H1 (cell line): ENCODE measurements at places on chromosomes 5 and 9. TPM values are rescaled to one million over a fixed set of nuclear protein-coding genes. Genes with fewer than 3 reads are reported as not detected.

DNA sequence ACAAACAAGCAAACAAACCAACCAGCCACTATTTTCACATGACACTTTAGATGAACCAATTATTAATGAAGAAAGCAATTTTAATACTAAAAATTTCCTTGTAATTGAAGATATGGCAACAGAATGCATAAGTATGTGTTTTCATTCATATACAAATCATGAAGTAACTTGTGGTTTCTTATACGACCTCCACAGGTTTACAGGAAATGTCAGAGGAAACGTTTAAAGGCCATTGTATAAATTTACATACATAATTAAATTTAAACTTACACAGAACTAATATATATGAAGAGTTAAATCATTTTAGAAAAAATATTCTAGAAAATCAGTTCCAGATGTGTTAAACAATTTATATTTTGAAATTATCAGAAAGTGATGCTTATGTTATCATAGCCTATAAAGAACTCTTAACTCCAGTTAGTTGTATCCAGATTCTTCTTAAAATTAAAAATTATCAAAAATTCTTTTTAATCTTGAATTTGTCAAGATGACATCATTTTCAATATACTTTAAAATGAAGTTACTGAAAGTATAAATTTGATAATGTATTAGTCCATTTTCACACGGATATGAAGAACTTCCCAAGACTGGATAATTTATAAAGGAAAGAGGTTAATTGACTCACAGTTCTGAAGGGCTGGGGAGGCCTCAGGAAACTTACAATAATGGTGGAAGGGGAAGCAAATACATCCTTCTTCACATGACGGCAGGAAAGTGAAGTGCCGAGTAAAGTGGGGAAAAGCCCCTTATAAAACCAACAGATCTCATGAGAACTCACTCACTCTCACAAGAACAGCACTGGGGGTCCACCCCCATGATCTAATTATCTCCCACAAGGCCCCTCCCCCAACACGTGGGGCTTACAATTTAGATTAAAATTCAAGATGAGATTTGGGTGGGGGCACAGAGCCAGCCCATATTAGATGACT lies 192.0 kb downstream of the PIK3R1 start:
- no peak for DNase-seq

GRCh38 chr5:174877987-174878386 lies 153.6 kb downstream of the MSX2 start:
- no peak for DNase-seq

DNA sequence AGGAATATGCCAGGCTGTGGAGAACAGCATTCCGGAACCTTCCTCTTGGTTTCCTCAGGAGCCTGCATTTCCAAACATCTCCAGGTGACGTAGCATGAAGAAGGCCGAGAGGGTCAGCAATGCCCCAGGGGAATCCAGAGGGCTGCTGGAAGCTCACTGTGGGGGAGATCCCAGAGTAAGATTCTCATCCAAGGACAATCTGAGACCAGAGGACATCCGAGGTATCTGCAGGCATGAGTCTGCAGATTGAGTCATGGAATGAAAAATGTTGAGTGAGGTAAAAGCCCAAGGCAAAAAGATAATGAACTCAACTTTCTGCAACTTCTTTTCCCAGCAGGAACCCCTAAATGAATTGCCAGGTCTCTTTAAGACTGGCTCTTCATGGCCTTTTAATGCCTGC lies 73.5 kb downstream of the KIF4B start:
- no peak for DNase-seq

- DNase-seq: no peak
Measured at GRCh38 chr5:51024263-51024662, 357.8 kb downstream of the PARP8 start.

Gene PCDH12
- 0.17 and 0.21 TPM in 2 replicates for total RNA-seq

- DNase-seq: no peak
Measured at GRCh38 chr5:74152625-74153254, 487.8 kb downstream of the ENC1 start.

DNA sequence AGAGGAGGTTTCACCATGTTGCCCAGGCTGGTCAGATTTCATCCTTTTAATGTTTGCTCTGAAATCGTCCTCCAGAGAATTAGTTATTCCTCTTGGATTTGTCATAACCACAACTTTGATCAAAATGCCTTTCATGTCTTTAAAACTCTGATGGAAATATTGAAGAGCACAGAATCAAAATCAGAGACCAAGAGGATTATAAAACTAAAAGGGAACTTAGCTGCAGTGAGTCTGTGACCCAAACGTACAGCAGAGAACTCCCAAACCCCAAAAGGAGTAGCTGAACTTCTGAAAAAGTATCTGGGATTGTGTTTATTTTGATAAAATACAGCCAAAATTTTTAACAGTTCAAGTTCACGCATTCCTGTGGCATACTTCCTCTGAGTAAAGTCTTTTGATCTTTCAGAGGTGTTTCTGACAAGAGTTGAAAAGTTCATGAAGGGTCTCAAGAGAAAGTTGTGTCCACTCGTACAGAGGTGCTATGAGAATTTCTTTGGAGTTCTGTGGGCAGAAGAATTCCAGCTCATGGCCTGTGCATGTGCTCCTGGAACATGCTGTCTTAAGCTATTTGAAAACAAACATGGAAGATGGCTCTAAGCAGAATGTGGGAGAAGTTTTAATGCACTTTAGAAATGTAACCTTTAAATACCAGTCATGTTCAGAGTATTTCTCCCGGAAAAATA lies 124.0 kb downstream of the ESM1 start:
- DNase-seq: no peak

DNA sequence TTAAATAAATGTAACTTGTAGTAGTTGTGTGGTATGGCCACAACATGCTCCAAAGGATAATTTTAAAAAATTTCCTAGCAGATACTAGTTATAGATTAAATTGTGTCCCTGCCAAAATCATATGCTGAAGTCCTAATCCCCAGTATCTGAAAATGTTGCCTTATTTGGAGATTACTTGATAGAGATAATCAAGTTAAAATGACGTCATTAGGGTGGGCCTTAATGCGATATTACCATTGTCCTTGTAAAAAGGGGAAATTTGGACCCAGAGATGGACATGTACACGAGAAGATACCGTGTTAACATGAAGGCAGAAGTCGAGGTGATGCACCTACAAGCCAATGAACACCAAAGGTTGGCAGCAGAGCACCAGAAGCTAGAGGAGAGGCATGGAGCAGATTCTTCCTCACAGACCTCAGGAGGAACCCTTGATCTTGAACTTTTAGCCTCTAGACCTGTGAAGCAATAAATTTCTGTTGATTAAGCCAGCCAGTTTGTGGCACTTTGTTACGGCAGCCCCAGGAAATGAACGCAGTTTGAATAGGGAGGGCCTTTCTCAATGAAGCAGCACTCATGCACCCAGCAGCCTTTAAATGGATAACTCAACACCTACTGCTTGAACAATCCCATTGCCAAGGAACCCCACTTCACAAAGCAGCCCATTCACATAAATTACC lies 148.9 kb downstream of the ARHGAP26 start:
- DNase-seq: no peak

DNA sequence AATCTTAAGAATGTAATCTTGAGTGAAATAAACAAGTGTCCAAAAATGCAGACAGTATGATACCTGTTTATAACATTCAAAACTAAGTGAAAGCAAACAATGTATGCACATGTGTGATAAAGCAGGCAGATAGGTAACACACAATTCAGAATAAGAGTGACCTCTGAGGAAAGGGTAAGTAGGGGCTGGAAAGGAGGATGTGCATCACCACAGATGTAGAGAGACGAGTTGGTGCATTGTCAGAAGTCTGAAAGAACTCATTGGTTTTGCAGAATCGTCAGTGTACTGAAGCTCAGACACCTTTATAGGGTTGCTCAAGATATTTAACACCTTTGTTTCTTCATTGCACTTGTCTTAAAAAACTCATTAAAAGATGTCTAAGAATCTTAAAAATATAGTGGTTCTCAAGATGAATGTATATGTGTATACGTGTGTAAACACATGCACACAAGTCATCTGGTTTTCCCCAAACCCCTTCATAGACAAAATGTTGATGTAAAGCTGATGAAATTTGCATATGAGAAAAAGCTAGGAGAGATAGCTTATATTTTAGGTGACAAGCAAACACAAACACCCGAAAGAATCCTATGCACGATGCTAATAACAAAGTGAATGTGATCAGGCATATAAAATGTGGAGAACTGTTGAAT lies 197.6 kb upstream of the MEF2C start:
- DNase-seq: no peak

DNA sequence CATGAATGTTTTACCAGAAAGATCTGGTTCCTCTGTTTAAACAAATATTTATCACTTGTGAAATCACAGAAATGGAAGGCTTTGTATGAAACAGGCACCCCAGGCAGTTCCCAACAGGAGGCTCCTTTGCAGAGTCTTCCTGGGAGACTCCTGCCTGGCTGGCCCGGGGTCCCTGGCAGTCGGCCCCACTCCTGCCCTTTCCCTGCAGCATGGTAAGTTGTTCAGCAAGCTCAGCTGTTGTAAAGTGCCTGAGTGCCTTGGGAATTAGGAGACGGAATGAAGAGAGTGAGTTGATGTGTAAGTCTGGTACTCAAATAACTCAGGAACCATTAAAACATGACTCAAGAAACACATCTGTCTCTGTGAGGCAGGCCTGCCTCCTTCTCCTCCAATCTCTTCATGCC lies 17.5 kb upstream of the LHFPL2 start:
- no peak for DNase-seq

- DNase-seq: no peak
Measured at GRCh38 chr5:61673007-61673735, 341.1 kb downstream of the ZSWIM6 start.

Gene C1QTNF3
- total RNA-seq: 0.82 and 1.0 TPM in 2 replicates

GRCh38 chr9:116156621-116157314 lies 3.2 kb downstream of the PAPPA start:
- DNase-seq: peak; percentile 67

Gene GFI1B
- total RNA-seq: 0.09 and 0.71 TPM in 2 replicates

- DNase-seq: no peak
Measured at GRCh38 chr5:64532212-64532611, 26.4 kb downstream of the RGS7BP start.

Gene FOXE1
- total RNA-seq: not detected in 2 replicates

GRCh38 chr5:80934751-80935150 lies 25.4 kb upstream of the RASGRF2 start:
- DNase-seq: no peak

- no peak for DNase-seq
Measured at GRCh38 chr9:120391691-120392090, 188.3 kb downstream of the CDK5RAP2 start.

Gene SYK
- 4.4 and 5.6 TPM in 2 replicates for total RNA-seq

DNA sequence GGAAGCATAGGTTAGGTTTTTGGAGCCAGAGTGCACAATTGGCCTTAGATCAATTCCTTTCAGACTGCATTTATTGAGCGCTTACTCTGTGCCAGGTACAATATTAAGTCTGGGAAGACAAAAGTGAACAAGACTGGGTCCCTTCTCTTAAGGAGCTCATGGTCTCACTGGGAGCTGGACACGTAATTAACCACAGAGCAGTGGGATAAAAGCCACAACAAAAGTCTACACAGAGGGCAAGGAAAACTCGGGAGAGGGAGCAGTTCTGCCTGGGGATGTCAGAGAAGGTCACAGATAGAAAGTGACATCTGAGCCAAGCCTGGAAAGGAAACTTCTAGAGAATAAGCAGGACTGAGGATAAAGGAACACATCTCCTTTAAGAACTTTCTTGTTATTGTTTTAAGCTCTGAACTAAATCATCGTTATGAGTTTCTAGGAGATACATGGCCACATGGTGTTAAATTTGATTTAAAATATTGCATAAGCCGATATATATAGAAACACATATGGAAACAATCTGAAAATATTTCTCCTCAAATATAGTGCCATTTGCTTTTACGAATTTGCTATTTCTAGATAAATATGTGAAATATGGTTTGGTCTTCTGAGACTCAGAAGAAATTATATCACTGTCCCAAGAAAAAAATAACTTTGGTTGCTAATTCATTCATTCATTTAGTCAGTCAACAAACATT lies 40.1 kb upstream of the PDE8B start:
- no peak for DNase-seq

DNA sequence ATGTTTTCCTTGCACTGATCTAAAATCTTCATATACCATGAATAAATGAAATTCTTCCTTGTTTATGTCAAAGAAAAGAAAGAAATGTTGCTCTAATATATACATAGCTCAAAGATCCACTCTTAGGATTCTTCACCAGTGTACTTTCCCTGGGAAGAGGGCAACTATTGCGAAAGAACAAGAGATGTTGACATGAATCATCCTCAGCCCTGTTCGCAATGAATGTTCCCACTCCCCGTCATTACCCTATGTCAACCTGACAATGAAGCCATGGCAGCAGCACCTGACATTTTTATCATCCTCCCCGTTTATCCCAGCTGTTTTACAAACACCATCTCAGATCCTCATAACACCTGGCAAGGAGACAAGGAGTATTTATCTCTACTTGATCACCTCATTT lies 409.1 kb upstream of the GRIA1 start:
- no peak for DNase-seq

GRCh38 chr9:70297141-70297540 lies 38.4 kb downstream of the SMC5 start:
- no peak for DNase-seq

Gene TAS2R1
- total RNA-seq: not detected in 2 replicates

DNA sequence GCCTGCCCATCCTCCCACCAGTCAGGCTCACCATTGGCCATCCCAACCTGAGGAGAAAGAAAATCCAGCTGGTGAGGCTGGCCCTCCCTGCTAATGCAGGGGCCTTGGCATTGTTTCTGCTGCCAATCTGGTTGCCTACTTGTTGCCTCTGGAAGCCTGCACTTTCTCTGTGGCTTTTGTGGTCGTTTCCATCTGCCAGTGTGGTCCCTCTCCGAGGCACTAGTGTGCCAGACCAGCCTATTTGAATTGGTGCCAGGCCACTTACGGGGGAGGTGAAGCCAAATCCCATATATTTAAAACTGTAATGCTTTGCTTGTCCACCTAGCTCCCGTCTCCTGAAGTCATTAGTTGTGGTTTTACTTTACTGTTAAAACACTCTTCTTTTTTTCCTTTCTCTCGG lies 213.4 kb upstream of the ADAMTSL1 start:
- no peak for DNase-seq

DNA sequence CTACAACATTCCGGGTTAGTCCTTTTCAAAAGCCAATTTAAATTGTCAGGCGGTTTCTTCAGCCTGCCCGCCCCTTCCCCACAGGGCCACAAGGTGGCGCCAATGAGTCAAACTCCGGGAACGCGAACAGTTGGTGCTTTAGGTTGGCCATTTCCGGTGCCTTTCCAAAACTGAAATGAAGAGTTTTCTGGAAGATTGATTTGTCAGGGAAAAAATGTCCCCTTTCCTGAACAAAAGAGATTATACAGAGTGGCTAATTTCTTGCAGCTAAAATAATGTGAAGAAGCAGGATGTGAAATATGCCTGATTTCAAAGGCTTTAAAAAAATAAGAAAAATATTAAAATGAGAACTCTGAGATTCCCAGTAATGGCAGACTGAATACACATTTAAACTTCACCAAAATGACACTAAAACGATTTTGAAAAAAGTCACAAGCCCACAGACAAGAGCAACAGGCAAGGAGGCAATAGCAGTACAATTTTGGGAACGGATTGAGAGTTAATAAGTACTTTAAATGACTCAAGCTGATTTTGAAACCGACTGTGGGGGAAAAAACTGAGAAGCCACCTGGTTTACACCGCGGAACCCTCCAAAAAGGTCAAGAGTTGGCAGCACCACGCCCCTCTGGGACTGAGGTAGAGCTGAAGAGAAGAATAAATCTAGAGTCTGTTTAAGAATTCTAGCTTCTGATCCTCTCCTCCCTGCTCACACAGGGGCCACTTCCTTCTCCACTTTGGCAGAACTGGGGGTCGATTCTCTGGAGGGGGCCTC lies 45.7 kb downstream of the SLC46A2 start:
- no peak for DNase-seq

Gene OSMR
- 2.6 and 3.1 TPM in 2 replicates for total RNA-seq

Gene AMBP
- 3.0 and 3.1 TPM in 2 replicates for total RNA-seq
